ENCODE measurements at places on chromosomes 5 and 9.
A peak's percentile ranks its signal among the peaks of the same experiment; 100 is the strongest.

- DNase-seq = no peak
Measured at GRCh38 chr9:120934281-120934680, 7.7 kb upstream of the TRAF1 start.

GRCh38 chr5:132459983-132460838 is 30.4 kb downstream of the IRF1 start:
- DNase-seq = no peak

GRCh38 chr5:14675865-14676300 is 11.4 kb downstream of the OTULIN start:
- no peak for DNase-seq

GRCh38 chr5:74212336-74212735 is 428.2 kb downstream of the ENC1 start:
- DNase-seq = no peak

DNA sequence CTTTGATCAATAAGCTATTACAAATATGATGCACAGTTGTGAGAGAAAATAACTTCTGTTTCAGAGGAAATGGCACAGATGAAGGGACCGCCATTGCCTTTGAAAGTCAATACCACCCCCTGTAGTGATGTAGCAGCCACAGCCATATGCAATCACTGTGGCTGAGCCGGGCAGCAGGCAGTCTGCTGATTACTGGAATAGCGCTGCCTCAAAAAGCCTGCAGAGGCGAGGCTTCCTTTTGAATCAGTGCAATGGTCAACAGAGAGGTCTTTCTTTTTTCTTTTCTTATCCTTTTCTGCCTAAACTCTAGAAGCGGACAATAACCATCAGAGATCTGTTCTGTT is 265.1 kb upstream of the TAS2R1 start:
- DNase-seq = no peak

GRCh38 chr5:9126490-9126889 is 419.4 kb downstream of the SEMA5A start:
- DNase-seq = no peak

GRCh38 chr9:113320051-113320450 is 16.9 kb upstream of the RNF183 start:
- DNase-seq = no peak

DNA sequence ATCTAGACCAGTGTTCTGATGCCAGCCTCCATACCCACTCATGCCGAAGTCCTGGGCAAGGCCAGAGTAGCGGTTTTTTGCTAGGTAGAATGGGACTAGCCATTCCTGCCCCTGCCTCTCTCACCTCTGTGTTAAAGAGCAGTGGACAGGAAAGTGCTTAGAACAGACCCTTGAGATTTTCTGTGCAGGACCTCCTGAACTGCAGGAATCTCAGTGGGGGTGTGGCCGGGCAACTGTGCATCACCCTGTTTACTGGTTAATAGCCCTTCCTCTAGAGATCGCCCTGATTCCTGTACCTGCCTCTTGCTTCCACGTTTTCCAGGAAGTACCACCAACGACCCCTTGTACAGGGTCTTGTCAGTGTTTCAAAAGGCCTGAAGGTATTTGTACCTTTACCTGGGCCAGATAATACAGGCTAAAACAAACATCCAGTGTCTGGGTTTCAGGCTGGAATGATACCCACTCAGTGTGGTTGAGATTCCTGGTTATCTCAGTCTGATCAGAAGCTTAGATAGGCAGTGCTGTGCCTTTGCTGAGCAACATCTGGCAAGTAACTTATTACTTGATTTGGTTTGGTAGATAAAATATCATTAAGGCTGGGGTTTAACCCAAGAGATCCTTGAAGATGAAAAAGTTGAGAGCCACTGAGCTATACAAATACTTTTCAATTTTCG is 65.9 kb downstream of the RGS3 start:
- no peak for DNase-seq

- DNase-seq = no peak
Measured at GRCh38 chr5:64637144-64637543, 53.2 kb upstream of the SHISAL2B start.

DNA sequence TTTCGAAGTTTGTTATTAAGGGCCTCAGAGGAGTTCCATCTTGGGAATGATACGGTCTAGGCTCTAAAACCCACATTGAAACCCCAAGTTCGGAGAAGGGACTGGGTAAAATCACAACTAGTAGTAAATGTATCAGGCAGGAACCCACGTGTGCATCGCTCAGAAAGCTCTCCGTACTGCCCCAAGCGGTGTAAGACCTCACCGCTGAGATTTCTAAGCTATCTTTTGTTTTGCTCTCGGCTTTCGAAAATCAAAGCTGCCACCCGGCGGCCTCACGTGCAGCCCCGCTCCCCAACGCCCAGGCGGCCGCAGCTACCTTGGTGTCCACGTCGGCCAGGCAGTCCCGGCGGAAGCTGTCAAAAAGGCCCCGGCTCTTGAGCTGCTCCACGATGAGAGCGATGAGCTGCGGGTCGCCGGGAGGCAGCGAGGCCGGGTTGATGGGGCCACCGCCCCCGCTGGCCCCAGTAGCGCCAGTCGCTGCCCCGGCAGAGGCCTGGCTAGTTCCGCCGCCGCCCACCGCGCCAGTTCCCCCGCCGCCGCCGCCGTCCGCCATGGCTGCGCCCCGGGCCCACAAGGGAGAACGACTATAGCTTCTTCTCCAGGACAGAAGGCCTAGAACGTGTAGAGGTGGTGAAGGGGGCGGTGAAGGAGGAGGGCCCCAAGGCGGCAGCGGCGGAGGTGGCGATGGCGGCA is 420 bp downstream of the BOD1 start:
- DNase-seq = peak; percentile 75

DNA sequence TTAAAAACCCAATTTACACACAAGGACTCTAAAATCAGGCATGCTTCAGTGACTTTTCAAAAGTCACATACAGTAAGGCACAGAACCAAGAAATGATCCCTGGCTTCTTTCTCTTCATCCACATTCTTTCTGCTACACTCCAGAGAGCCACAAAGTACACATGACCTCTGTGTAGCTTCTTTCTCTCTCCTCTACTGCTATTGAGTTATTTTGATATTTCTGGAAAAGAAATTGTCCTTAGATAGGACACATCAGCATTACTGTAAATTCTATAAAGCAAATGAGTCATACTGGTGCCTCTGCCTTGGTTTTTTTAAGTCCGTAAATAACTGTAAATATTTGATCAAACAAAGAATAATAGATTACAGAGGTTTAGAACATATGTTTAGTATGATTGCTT is 96.3 kb downstream of the KIAA0825 start:
- no peak for DNase-seq

DNA sequence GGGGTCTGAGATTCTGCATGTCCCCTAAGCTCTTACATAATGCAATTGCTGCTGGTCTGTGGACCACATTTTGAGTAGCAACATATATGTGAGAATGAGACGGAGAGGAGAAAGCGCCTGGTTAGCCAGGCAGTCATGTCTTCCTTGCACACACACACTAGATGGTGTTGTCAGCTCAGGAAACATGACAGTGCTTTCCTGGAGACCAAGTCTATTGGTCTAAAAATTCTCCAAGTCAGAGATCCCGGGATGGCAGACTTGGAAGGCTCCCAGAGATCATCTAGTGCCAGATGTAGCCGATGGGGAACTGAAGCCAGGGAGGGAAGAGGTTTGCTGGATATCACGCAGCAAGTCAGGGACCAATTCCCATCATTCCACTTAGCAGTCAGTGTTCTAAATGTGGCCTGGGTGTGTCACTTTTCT is 53.4 kb downstream of the GALNT12 start:
- peak; percentile 81 for DNase-seq

Data from left forelimb (tissue), 1 donor.